ENCODE measurements at places on chromosomes 3 and 15. TPM values are rescaled to one million over a fixed set of nuclear protein-coding genes. Genes with fewer than 3 reads are reported as not detected.

Gene ROPN1
- 0.16 TPM for total RNA-seq

Gene RBPMS2
- not detected for total RNA-seq

Gene PPP1R14D
- not detected for total RNA-seq

Gene ARHGAP11A
- total RNA-seq = 12.6 TPM

Gene SLC24A5
- total RNA-seq = not detected

Gene CEP97
- 69.6 TPM for total RNA-seq

Gene MNS1
- 1.9 TPM for total RNA-seq

Gene SIDT1
- 6.2 TPM for total RNA-seq

Gene ABHD2
- 55.2 TPM for total RNA-seq

Gene SLC12A8
- 2.7 TPM for total RNA-seq

Gene COL6A5
- under 0.01 TPM for total RNA-seq

Gene MCF2L2
- total RNA-seq = 34.5 TPM

Gene PDZRN3
- total RNA-seq = 59.3 TPM

Gene ANKRD34C
- not detected for total RNA-seq

Gene RTP4
- total RNA-seq = not detected

Gene SLC7A14
- 7.0 TPM for total RNA-seq

Gene DNAH12
- total RNA-seq = 0.62 TPM

Gene TNFAIP8L3
- total RNA-seq = 1.9 TPM

Gene HDAC11
- 12.6 TPM for total RNA-seq

Gene PLCH1
- 10.9 TPM for total RNA-seq

Gene GOLGA6L10
- 3.1 TPM for total RNA-seq

Gene ZKSCAN7
- total RNA-seq = 29.8 TPM

Gene SOX2
- total RNA-seq = 78.0 TPM

Gene OTOL1
- total RNA-seq = not detected

Gene SCG5
- 124 TPM for total RNA-seq

Gene TLR9
- under 0.01 TPM for total RNA-seq

Gene SERPINI2
- total RNA-seq = 2.0 TPM

Gene BMF
- total RNA-seq = 4.2 TPM

Gene PTX3
- total RNA-seq = 10.9 TPM

Gene STAC
- total RNA-seq = 12.8 TPM

Gene COLQ
- total RNA-seq = 3.0 TPM

Gene LIPH
- total RNA-seq = not detected

Gene PSTPIP1
- total RNA-seq = 0.62 TPM

Measured in occipital lobe (tissue), 3 donors.